ENCODE measurements at places on chromosomes 12 and 14.

GRCh38 chr12:124655048-124655697 is 87.8 kb upstream of the NCOR2 start:
- no peak for DNase-seq

DNA sequence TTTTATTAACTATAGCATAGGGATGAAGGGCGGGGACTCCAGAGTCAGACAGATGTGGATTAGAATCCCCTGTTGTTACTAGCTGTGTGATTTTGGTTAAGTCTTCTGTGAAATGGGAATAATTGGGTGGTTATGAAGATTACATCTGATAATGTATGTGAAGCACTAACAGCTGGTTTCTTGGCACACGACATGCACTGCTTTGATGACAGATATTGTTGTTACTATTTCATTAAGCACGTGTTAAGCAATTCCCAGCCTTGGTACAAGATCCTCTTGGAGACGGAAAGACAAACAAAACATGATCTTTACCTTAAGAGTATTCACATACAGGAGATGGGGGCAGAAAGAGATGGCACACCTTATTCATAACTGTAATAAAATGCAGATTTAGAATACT is 7.9 kb downstream of the PPFIBP1 start:
- no peak for DNase-seq

- no peak for DNase-seq
Measured at GRCh38 chr12:805022-805632, 52.7 kb downstream of the WNK1 start.

DNA sequence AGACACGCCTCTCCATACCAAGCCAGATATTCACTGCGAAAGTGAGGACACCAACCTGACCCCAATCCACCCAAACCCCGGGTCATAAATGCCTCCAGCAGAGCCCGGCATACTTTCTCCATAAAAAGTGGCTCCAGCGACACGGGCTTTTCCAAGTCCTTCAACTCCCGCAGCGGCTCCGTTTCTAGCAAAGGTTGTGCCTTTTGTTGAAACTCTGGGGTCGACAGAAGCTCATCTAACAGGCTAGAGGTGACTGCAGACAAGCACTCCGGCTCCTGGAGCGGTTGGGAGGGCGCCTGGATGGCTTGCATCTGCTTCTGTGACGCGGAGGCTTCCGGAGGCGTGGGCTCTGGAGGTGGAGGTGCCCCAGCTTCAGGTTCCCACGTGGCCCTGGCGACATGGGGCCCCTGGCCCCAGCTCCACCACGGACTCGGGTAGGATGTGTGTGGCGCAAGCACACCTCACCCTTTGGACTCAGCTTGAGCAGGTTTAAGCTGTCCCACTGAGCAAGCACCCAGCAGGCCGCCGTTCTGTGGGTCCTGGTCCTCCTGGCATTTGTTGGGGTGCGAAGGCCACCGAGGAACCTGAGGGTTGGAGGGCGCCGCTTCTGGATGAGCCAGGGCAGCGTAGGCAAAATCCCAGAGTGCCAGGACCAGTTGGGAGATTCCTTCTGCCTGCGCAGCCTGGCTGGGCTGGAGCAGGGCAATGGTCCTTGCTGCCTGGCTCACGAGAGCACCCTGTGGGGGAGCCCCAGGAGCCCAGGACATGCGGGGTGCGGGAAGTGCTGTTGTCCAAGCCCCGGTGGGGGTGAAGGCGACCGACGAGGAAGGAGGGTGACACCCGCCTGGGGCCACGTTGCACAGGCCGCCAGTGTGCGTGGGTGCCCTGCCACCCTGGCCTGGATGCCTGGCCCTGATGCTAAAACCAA is 186.3 kb downstream of the ALG10 start:
- DNase-seq, result no peak
